Mucosa of gallbladder (tissue), 1 donor: ENCODE measurements at places on chromosomes 6 and 20. TPM values are rescaled to one million over a fixed set of nuclear protein-coding genes. Genes with fewer than 3 reads are reported as not detected.

The SPATS1 gene
- total RNA-seq: not detected

The GJA1 gene
- 109 TPM for total RNA-seq

- DNase-seq: no peak
Measured at GRCh38 chr6:3522561-3523260, 65.9 kb upstream of the SLC22A23 start.

The HAO1 gene
- 2.7 TPM for total RNA-seq
